NCI-H1694 (cell line): ENCODE measurements at places on chromosomes 2 and 18.

DNA sequence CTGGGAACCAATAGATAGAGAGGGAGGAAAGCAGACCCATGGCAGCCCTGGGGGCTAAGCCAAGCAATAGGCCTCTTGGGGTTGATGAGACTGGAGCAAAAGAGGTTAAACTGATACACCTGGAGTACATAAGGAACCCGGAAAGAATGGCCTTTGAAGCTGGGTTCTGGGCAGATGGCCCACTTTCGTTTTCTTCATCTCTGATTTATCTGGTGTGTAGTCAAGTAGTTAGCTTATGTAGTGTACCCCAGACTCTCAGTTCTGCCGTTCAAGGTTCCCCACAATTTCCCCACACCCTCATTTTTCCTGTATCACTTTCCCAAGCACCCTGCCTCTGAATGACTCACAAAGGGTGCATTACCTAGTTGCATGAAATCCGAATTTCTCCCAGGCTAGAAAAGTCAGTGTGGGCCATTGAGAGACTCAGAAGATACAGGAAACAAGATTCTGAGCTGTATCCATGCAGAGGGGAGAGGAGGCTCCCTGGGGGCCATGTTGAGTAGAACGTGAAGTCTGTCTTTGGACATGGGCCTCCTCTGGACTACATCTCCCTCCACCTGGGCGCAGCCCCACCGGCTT is 235.0 kb downstream of the LOXHD1 start:
- no peak for DNase-seq

GRCh38 chr2:226520723-226521122 is 278.9 kb downstream of the IRS1 start:
- DNase-seq: no peak

DNA sequence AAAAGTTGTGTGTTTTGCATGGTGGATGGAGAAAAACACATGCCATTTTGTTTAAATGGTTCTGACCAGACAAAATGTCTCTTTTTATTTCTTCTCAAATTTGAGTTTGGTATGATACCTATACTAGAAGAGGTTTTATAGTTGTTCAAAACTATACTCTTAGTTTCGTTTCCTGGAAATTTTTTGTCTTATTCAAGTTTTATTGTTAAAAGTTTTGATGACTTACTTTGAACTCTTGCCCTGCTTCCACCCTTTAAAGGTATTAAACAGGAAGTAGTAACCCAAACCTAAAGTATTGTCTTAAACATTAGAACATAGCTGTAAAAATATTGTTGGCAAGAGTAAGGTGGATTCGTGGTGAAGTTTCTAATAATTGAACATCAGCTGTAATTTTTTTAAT is 98.2 kb downstream of the BABAM2 start:
- no peak for DNase-seq

DNA sequence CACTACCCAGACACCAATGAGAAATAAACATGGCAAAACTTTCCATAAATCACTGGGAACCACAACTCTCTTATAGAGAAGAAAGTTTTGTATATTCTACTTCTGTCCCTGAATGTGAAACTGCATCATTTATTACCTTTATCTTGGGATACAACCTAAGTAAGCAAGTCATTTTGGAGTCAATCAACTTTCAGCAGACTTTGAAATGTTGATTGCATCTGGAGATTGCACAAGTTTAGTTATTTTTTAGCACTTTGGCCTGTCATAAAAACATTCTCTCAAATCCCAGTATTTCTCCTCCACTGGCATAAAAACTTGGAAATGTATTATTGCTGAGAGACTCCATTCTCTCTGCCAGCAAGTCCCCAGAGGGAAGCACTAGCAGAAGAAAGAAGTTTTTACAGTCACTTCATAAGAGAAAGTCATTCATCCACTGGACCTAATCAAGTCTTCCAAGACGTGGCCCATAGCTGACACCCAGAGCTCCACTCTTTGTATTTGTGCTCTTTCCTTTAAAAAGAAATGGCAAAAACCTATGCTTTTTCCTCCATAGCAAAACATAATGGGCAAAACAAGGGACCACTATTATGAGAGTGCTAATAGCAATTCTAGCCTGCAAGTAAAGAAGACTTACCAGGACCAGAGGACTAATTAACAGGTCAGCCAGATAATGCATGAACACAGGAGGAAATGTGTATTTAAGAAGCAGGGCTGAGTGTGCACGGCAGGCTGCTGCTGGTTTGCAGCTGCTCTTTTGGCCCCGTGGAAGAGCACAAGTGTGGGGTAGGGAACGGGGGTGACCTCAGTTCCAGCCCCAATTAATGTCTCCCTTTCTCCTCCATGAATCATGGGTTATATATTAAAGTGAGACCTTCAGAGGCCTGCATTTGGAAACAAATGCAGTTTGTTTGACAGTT is 171.5 kb downstream of the INO80D start:
- DNase-seq: no peak

- no peak for DNase-seq
These were observed 61.3 kb downstream of the PKP4 start for GRCh38 chr2:158518084-158518483.

DNA sequence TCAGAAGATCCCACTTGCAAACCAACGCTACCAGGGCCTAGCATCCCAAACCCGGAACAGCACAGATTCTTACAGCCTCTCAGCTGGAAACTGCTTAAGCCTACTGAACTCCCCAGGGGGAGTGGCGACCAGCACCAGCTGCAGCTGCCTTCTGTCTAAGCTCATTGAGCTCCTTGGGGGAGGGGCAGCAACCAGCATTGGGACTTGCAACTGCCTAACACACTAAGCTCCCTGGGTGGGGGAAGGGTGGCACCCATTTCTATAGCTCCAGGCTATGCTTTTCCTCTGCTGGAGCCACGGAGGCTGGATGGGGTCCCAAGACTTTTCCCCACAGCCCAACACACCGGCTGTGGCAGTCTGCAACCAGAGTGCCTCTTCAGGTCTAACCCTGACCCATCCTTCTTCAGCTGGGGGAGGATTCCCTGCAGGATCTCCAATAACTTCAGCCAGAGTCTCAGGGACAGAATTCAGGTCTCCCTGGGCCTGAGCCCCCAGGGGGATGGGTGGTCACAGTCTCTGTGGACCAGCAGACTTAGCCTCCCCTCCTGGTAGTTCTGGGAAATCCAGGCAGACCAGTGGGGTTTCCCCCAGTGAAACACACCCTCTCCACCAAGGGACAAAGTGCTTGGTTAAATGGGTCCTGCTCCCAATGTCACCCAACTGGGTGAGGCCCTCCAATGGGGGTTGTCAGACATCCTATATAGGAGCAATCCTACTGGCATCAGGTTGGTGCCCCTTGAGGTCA is 45.9 kb upstream of the ITGA4 start:
- DNase-seq: peak; percentile 90

GRCh38 chr2:11155381-11156035 is at the start of gene SLC66A3:
SLC66A3 (plus strand) TSS chr2:11155467; CDS start chr2:11155547, 80 bp downstream.
- peak; percentile 82 for DNase-seq

DNA sequence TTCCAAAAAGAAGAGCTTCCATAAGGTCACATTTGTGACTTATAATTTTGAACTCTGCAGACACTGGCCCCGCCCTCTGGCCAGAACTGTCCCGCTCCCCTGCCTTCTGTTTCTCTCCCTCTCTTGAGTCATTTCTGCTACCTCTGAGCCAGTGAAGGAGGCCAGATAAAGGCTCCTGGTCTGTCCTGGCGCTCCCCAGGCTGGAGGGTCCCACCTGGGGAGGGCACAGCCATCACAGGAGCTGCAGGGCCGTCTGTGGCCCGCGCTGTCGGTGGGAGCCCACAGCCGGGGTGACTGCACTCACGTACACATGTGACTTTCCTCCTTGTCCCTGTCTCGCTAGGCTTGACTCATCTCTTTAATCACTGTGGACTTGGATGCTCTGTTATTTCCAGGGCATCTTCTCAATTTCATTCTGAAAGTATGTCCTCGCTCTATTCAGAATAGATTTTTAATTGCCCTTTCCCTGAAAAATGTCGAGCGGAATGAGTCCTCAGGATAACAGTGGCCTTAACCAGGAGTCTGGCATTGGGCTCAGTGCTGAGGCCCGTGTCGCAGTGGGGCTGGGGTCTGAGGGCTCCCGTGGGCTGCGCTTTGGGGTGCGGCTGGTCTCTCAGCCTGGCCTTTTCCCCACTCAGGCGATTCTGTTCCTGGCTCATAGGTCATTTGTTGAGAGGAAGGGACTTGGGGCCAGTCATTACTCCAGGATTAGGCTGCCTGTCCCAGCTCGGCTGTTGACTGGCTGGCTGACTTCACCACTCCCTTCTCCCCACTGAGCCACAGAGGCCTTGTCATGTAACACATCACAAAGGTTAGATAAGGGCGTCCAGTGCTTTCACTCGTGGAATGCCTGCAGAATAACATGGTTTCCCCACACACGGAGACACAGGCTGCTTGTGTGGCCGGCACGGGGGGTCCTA is 34.5 kb downstream of the KLHL29 start:
- no peak for DNase-seq

DNA sequence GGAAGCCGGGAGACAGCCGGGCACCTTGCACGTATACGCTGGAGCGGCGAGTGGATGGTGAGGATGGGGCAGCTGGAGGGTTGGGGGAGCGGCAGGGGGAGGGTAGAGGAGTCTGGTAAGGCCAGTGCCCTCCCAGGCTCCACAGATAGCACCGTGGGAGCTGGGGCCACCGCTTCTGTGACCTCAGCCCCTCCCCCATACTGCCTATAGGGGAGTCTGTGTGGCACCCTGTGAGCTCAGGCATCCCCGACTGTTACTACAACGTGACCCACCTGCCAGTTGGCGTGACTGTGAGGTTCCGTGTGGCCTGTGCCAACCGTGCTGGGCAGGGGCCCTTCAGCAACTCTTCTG is 9.9 kb upstream of the GMPPA start:
- DNase-seq: no peak

- no peak for DNase-seq
These were observed 32.5 kb downstream of the WDR33 start for GRCh38 chr2:127778447-127778846.

- DNase-seq: no peak
These were observed 103.8 kb downstream of the ASAP2 start for GRCh38 chr2:9310377-9310776.

DNA sequence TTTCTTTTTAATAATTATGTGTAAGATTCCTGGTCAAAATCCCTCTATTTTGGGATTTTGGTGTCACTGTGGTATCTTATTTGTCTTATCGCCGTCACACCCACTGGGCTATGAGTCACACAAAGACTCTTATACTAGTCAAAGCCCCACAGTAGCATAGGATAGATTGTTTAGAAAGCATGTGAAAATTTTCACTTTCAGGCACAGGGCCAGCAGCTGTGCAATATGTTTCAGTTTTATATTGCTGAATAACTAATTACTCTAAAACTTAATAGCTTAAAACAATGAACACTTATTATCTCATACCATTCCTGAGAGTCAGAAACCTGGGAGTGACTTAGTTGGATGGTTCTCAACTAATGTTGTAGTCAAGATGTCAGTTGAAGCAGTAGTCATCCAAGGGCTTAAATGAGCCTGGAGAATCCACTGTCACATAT is 24.0 kb downstream of the CFAP210 start:
- DNase-seq: no peak

DNA sequence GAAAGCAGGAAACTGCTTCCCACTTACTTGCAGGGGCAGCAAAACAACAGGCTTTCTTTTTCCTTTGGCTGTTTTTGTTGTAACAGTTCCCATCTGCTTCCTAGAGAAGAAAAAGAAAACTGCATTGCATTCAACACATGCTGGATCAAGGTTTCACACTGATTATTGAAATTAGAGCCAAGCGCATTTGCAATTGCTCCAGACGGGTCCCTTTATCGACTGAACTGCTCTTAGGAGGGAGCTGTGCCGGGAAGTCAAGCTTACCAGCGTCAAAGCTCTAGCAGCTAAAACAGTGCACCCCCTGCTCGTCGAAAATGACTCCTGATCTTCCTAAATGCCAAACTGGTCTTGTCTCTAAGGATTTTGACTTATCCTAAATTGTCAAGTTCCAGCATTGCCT is 164.0 kb upstream of the SESTD1 start:
- DNase-seq: no peak

DNA sequence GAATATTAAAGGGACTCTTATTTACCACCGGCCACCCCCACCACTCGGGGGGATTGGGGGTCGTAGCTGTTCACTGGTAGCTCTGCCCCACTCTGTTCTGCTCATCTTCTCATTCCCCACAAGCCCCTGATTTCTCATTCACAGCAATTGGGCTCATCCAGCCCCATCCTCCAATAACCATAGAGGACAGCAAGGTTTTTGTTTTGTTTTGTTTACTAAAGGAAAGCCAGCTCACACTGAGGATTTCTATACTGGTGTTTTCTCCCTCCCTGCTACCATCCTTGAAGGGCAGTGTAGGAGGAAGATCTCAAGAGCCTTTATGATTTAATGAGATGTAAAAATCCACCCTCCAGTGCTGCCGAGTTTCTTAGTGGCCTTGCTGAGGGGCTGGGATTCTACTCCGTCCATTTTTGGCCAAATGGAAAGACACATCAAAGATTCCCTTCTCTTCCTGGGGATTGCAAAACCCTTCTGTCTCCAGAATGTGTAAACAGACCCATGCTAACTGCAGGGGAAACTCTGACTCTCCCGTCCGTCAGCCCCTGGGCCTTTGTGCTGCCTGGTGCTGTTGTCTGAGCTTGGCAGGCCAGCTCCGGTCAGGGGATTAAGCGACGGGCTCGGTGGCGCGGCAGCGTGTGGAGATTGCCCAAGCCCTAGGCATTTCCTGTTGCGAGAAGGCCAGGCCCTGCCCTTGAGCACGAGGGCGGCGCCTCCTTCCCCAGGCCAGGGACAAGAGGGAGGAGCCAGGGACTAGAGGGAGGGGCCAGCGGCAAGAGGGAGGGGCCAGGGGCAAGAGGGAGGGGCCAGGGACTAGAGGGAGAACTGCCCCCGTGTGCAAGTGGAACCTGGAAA is 165.0 kb downstream of the ANTXR1 start:
- no peak for DNase-seq

DNA sequence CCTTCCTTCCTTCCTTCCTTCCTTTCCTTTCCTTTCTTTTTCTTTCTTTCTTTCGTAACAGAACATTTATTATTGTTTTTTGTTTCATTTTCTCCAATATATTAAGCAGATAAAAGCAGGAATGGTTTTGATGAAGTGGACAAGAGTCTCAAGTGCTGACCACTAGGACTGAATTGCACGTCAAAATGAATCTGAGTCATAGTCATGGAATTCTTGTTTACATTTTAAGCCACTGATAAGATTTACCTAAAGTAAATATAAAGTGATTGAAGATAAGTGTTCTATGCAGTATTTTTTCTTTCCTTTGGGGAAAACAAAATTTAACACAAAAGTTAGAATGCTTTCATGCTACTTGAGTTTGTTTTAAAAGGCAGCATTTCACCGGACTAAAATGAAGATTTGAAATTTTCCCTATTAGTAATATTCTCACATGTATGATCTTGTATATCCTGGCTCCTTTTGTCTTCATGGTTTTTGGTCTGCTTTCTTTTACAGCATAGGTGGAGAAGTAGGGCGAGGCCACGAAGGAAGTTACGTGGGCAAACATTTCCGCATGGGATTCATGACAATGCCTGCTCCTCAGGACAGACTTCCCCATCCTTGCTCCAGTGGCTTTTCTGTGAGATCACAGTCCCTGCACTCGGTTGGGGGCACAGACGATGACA is 113.5 kb downstream of the NYAP2 start:
- DNase-seq: no peak

DNA sequence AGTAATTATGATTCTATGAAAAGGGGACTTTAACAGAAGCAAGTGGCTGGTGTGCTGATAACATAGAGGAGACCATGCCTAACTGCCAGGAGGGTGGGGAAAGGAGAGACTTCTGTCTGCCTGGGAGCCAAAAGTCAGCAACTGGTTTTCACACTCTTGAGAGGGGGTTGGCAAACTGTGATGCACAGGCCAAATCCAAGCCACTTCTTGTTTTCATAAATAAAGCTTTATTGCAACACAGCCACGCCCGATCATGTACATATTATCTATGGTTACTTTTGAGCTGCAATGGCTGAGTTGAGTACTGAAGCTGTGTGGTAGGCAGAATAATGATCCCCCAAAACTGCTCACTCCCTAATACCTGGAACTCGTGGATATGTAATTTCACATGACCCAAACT is 208.4 kb downstream of the LNPK start:
- DNase-seq: no peak
